T-helper 22 cell (primary cell): ENCODE measurements at places on chromosomes 1 and 21.

- DNase-seq, result no peak
These were observed 101.5 kb upstream of the ADGRL2 start for GRCh38 chr1:81699234-81699633.

GRCh38 chr1:41514381-41514780 is 29.9 kb upstream of the EDN2 start:
- no peak for DNase-seq

- no peak for DNase-seq
These were observed 57.3 kb downstream of the NFASC start for GRCh38 chr1:204927673-204928641.

DNA sequence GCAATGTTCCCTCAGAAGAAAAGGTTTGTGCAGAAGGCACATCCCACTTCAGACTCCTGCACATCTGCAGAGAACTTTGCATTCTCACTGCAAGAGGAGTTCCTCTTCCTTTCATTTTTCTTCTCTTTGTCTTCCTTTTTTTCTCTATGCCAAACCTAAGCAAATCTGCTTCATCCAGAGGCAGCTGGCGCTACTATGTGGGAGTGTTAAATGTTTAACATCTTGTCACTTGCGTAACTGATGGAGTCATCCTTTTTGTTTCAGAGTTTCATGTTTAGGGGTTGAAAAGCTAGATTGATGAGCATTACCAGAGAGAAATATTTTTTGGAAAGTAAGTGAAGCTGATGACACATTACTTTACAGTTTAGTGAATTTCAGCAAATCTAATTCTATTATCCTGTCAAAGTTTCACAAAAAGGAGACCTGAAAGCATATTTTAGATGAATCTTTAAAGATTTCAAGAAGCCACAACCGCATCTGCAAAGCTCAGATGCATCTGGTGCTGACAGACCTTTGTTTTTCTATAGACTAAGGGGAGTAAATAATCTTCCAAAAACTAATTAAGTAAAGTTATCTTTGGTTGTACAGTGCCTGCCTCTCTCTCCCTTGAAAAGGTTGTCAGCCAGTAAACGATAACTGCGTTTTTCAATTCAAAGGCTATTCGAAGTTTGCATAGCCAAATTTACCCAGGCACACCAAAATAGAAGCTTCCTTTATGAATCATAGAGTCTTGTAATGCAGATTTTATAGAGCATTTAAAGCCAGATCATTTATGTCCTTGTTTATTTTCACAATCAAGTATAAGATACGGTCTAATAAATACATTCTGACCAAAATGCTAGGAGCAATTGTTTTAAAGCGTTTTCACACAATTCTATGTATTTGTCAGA is 1.2 kb upstream of the LRRC53 start:
- no peak for DNase-seq

DNA sequence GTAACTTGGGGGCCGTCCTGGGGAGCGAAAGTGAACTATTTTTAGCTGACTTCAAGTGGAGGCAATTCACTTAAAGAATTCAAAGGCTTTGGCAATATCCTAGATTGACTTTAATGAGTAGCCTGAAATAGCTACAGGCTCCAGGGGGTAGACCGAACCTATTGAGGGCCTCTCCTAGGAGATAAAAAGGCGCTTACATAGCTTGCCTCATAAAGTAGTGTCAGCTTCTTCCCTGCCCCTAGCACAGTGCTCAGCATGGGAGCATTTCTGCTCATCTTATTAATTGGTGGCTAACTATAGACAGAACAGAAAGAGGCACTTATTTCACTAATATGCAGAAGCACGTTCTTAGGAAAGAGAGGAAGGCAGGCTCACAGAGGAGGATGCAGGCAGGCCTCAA is 12.3 kb upstream of the CTNNBIP1 start:
- DNase-seq, result no peak

DNA sequence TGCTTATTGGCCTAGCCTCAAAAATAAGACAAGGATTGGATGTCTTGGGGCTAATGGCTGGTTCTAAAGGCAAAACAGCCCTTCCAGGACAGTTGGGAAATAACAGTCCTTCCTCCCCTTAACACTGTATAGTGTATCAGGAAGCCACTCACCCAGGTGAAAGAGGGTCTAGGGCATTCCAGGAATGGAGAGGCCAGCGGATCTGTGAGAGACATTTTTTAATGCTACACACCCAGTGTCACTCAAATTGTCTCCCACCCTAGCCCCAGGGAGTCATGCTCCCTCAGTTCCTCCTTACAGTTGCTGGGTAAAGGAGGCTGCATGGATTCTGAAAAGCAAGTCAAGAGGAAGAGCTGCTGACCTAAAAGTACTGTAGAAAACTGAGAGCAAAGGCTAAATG is 24.1 kb upstream of the EXO1 start:
- DNase-seq, result no peak

DNA sequence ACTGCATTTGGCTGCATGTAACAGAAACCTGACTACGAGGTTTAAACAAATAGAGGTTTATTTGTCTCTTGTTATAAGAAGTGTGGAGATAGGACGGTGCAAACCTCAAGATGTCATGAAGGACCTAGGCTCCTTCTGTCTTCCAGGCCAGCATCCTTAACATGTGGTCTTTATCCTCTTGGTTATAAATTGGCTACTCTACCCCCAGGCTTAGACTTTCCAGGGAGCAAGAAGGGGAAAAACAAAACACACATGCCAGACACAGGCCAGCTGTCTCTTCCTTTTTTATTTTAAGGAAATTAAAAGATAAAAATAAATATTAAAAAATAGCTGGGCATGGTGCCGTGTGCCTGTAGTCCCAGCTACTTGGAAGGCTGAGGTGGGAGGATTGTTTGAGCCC is 51.3 kb upstream of the PRELP start:
- DNase-seq, result no peak

GRCh38 chr21:46605767-46606426 is 1.0 kb upstream of the S100B start:
- DNase-seq, result no peak
